Hindlimb muscle (tissue), 1 donor: ENCODE measurements at places on chromosomes 3 and 15.

- no peak for DNase-seq
Measured at GRCh38 chr15:99502661-99503060, 63.1 kb upstream of the MEF2A start.

DNA sequence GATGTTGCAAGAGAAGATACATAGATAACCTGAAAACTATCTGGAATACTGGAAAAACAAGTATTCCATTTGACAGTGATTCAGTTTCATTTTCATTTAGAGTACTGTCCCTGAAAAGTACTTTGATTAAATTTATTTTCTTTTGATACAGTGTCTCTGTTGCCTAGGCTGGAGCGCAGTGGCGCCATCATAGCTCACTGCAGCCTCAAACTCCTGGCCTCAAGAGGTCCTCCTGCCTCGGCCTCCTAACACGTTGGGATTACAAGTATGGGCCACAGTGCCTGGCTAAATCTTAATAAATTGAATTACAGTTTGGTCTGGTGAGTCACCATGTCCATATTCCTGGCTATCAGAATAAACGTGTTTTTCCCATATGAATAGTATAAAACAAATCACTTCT lies 1.6 kb upstream of the LEO1 start:
- DNase-seq = no peak

- DNase-seq = no peak
Measured at GRCh38 chr3:195187609-195188425, 83.1 kb downstream of the XXYLT1 start.

GRCh38 chr15:98853161-98853560 lies 154.4 kb downstream of the PGPEP1L start:
- peak; percentile 94 for DNase-seq

GRCh38 chr15:99432271-99433025 lies 133.3 kb upstream of the MEF2A start:
- DNase-seq = no peak

DNA sequence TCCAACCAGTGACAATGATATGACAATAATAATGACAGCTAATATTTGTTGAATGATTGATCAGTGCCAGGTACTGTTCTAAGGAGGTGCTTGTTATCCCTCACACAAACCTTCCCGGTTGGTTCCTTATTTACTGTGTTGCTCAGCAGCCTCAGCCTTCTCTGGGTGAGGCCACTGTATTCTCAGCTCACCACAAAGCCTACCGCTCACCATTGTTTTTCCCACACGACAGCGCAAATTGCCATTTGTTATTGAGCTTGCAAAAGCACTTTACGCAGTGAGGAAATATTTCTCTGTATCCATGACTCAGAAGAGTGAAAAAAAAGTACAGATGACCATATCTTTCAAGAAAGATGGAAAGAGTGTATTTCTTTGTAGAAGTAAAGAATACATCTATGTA lies 49.5 kb upstream of the PDZRN3 start:
- no peak for DNase-seq

DNA sequence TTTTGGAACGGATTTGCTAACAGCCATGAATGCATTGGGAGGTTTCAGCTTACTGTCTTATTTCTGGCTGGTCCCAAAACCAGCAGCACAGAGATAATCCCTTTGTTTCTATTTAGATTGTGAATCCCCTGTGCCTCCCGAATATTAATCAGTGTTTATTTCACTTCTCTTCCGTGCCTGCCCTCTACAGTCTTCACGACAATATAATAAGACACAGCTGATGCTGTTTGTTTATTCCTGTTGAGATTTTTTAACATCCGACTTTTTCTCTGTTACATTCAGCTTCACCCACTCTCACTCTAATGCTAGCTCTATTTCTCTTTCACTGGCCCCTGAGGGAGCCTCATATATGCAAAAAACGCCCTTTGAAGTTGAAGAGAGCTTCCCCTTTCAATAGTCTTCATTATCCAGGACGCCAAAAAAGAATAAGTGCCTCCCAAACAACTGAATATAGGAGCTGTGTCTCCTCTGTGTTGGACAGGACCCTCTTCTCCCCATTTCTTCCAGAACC lies 995.3 kb downstream of the ROBO2 start:
- peak; percentile 24 for DNase-seq

DNA sequence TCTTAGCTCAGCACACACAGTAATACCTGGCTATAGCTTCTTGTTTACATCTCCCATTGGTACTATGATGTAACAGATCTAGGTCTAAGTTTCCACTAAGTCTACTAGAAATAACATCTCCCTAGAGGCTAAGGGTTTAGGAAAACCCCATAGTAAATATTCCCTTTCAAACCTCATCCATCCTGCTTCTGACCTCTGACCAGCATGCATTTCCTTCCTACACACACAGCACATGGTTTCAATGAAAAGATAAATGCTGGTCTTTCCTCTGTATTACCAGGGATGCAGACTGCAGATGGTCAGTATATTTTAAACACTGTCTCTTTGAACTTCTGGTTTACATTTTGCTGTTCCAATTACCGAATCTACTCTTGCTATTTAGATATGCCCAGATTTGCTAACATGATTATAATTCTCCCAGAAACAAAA lies 96.6 kb downstream of the EFL1 start:
- no peak for DNase-seq

DNA sequence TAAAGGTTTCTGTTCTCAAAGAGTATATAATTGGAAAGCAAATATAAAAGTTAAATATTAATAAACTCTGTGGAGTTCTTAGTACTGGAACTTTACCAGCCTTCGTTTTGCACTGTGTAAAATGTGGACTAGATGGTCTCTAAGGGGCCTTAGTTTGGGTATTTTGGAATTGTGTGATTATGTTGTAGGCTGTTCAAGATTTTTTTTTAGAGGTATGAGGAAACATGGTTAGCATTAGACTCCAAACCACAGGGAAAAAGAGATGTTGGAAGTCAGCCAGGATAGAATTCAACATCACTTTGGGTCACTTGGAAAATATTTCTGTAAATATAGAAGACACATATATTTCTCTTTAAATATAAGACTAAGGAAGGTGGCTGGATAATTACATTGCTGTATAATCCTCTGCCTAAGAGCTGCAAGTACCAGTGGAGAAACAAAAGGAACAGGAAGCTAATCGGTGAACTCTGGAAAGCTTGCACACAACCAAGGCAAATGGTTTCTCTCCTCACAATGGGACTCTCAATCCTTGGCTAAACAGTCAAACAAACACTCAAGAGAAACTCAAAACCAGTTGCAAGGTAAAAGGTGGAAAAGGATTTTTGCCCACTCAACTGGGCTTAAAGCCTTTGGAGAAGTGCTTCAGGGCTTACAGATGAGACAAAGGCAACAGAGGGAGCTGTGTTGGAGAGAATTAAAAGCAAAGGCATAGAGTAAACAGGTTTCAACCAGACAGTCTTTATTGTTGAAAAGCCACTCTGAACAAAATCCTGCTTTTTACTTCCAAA lies 141.7 kb downstream of the NR1D2 start:
- DNase-seq = peak; percentile 43

- DNase-seq = no peak
Measured at GRCh38 chr15:71806452-71806931, 3.9 kb upstream of the NR2E3 start.

- peak; percentile 86 for DNase-seq
Measured at GRCh38 chr3:4978204-4978965, 852 bp upstream of the BHLHE40 start.

- DNase-seq = no peak
Measured at GRCh38 chr3:35931867-35932266, 292.5 kb downstream of the ARPP21 start.

DNA sequence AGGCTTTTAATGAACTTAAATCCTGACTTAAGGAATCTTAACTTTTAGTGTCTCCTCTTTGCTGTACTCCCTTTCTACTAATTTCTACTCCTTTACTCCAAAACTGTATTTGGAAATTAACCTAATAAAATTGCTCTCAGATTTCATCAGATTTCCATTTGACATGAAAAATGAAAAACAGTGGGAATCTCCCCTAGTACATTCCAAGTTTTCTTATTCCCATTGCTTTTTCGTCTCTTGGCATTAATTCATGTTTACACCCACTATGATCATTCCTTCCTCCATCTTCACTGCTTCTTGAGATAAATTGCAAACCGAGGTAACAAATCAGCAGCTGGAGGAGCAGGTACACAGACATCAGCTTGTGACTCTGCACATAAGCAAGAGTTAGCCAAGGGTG lies 208.7 kb downstream of the VGLL3 start:
- DNase-seq = peak; percentile 19

DNA sequence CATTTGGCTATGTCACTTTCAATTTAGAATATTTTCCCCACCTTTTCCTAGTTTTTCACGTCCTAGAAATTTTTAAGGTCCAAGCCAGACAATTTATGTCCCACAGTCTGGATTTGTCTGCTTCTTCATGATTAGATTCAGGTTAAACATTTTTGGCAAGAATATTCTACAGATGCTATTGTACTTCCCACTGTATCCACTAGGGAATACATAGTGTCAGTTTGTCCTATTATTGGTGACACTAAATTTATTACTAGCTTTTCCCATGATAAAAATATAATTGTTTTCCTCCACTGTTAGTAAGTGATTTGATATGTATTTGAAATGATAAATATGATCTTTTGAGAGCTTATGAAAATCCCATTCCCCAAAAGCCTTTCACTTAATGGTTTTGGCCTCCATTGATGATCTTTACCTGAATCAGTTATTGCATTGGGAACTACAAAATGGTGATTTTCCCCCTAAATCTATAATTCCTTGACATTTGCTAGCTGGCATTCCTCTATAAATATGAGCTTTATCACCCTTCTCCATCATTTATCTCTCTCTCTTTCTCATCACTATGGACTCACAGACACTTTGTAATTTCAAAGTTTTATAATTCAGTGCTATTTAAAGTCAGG lies 8.3 kb downstream of the ARL14 start:
- no peak for DNase-seq

DNA sequence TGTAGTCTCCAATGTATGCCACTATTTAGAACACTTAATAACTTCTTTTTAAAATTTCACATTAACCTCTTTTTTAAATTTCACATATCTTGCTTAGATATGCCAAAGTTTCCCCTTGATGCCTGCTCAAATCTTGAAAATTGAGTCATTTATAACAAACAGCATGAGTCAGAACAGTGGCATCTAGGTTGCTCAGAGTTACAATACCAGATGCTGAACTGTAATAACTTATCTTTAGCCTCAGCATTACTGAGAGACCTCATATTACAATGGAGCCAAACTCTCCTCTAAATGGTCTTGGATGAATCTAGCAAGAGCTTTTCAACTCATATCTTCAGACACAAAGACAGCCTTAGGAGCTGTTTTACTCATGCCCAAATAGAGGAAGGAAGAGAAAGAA lies 439.3 kb upstream of the ARPP21 start:
- DNase-seq = no peak

- DNase-seq = no peak
Measured at GRCh38 chr3:112623717-112624116, 17.2 kb downstream of the CCDC80 start.

DNA sequence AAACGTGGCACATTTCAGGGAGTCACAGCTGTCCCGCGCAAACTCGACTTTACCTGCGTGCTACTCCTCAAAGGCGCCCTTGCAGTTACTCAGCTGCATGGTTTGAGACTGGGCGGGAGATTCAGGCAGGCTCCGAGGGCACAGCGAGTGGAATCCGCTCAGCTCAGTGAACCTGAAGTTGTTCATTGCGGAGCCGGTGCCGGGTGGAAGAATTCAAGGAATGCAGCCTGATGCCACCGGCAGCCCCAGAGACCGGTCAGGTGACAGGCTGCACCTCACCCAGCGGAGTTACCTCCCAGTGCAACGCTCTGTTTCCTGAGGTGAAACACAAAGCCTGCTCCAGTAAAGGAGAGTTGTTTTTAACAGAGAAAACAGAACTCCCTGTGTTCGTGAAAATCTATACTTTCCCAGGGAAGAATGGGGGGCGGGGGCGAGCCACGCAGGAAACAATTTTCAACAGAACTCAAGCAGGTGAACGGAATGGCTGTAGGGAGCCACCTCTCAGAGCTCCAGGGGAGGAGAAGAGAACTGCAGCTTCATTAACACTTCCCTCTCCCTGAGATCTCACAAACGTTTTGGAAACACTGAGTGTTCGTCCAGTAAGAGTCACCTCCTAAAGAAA lies 3.8 kb downstream of the VEPH1 start:
- DNase-seq = peak; percentile 13

DNA sequence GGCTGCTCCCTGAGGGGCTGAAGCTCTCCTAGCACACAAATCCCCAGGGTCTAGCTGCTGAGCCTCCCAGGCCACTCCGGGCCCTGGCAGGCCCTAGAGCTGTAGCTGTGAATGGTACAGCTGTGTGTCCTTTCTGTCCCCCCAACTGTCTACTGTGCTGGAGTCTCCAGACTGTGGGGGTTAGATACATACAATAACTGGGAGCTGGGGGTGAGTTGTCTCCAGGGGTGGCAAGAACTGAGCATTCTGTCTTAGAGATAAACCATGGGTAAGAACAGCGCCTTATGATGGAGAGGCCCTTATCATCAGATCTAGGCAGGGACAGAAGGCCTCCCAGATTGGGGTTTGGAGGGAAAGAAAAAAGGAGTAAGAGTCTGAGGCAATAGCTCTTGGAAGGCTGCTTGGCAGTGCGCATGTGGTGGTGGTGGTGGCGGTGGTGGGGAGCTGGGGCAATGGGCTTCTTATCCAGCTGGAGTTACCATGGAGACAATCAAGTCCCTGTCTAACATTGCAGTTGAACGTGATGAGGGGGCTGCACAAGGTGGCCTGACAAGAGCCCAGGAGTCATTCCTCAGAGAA lies 3.6 kb downstream of the CYB561D2 start:
- no peak for DNase-seq

DNA sequence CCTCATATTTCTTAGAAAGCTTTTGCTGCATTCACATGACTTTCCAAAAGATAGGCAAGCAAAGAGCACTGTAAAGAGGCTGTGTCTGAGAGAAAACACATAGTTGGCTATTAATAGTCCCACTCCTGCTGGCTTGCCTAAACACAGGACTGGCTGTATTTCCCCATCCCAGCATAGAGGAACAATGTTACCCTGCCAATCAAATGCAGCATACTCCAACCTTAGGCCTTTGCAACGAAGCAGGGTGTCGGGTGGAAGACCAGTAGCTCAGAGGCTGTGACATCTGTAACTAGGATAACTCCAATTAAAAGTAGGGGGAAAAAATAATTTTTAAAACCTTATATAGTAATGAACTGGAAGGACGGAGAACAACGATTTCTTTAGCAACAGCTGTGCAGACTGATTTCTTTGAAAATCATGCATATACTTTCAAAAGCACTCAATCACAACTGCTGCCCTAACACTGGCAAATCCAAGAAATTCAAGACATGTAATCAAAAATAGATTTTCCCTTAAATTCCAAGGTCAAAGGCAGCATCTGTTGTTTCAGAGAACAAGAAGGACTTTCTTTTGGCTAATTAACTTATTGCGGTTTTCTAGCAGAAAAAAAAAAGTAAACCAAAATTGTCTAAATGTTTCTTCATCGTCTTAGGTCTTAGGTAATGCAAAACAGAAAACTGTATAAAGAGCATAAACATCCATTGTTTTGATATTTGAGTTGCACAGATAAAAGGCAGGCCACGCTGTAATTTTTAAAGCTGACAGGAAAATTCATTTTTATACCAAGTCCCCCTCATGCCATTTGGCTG lies 139.3 kb downstream of the TNIK start:
- DNase-seq = peak; percentile 27

- no peak for DNase-seq
Measured at GRCh38 chr15:38323895-38324294, 71.3 kb downstream of the SPRED1 start.

GRCh38 chr3:130457671-130458070 lies 59.3 kb upstream of the COL6A6 start:
- no peak for DNase-seq

- DNase-seq = no peak
Measured at GRCh38 chr15:56978898-56979662, 60.6 kb downstream of the TCF12 start.
